ENCODE measurements at places on chromosomes 12 and 14. TPM values are rescaled to one million over a fixed set of nuclear protein-coding genes. Genes with fewer than 3 reads are reported as not detected.

GRCh38 chr12:4439736-4440135 is 5.9 kb downstream of the FGF6 start:
- DNase-seq, result no peak

- peak; percentile 58 for DNase-seq
These were observed at the start of gene ISM2 for GRCh38 chr14:77498120-77498979. Gene ISM2, minus strand, starts transcription at chr14:77498816. Its CDS starts 23 bp downstream, at chr14:77498793.

DNA sequence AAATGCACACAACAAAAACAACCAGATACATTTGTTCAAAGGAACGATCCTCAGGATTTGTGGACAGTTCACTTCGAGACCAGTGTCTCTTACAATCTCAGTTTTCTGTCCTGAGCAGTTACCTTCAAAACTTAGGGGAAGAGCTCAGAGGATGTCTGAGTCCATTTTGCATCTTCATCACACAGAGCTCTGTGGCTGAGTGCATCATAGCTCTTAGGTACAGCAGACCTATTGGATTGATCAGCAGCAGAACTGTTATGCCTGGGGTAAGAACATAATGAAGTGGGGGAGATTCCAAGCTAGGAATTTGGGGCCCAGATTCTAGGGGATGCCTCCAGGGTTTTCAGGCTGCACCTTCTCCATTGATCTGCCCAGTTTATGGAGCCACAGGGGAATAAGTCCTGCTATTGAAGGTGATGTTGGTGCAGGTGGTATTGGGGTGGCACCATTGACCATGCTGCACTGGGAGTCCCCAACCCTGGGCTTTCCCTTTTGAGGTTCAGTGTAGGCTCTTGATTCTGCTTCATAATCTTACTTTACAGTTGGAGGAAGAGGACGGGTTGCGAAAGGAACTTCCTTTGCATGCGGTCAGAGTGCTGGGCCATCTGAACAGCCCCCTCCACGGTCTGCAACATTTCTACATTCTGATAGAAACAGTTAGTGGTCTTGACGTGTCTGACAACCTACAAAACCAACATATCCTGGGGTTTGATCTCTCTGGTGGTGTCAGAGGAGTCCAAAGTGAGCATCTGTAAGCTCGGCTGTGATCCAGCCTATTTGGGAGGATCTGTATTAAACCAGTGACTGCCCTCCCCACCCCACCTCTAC is 112.8 kb downstream of the CHST11 start:
- no peak for DNase-seq

DNA sequence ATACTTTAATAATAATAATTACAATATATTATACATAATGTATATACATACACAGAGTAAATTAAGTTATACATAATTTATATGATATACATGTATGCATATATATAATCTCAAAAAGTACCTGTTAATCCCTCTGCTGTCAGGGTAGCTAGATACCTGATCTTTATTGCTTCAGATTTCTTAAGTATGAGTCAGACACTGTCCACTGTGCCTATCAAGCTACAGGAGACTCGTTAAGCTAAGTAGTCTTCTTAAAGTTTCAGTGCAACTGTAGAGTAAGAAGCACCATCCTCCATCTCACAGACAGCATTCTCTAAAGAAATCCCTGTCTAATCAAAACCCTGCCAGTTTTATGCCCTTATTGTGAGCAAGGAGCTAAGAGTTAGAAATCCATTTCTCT is 428.7 kb downstream of the RERGL start:
- DNase-seq, result no peak

GRCh38 chr12:44431647-44432343 is 444.3 kb downstream of the NELL2 start:
- no peak for DNase-seq

DNA sequence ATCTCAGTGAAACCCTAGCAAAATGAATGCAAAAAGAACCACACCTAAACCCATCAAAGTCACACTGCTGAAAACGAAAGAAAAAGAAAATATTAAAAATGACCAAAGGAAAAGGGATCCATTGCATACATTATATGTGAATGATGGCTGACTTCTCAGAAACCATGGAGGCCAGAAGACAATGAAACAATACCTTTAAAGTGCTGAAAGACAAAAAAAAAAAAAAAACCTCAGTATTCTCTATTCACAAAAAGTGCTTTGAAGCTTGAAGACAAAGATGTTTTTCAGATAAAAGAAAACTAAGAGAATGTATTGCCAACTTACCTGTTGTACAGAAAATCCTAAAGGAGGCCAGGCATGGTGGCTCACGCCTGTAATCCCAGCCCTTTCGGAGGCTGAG is 4.5 kb upstream of the EVL start:
- DNase-seq, result no peak

DNA sequence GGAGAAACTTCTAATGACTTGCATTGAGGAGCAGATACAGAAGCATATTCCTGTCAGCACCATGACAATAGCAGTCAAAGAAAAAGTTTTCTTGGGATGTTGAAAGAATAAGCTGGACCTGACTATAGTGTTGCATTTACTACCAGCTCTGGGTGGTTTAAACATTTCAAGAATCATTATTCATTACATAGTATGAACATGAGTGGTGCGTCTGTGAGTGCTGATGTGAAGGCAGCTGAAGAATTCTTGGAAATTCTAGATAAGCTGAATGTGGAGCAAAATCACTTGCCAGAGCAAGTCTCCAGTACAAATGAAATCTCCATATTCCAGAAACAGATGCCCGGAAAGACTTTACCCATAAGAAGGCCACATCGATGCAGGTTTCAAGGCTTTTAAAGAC is 45.0 kb upstream of the STAB2 start:
- no peak for DNase-seq

GRCh38 chr12:76560086-76560491 is 518 bp upstream of the OSBPL8 start:
- DNase-seq, result no peak

DNA sequence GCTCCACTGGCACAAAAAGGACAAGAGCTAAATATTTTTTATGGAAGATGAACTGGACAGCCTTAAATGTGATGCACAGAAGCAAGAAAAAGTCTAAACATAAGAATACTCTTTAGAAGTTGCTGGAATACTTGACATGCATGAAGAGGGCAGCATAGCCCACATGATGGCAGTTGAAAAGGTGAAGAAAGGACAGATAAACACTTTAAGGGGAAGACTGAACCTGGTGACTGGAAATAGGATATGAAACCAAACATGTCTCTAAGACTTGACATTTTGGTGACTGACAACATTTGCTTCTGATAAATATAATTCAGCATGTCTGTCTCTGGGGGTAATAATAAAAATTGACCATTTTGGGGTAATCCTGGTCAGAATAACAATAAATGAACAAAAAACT is 273.1 kb downstream of the CCDC91 start:
- DNase-seq, result no peak

DNA sequence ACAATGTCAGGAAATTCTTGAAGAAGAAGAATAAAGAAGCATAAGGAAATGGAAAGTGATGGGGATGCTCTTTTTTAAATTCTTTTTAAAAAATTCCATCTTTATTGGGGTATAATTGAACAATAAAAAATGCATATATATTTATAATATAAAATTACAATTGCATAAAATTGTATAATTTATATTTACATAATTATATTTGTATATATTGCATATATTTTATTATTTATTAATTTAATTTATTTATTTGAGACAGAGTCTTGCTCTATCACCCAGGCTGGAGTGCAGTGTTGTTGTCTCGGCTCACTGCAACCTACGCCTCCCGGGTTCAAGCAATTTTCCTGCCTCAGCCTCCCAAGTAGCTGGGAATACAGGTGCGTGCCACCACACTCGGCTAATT is 36.3 kb downstream of the PAH start:
- DNase-seq, result no peak

- no peak for DNase-seq
These were observed 89.5 kb upstream of the MANSC4 start for GRCh38 chr12:27869567-27869966.

DNA sequence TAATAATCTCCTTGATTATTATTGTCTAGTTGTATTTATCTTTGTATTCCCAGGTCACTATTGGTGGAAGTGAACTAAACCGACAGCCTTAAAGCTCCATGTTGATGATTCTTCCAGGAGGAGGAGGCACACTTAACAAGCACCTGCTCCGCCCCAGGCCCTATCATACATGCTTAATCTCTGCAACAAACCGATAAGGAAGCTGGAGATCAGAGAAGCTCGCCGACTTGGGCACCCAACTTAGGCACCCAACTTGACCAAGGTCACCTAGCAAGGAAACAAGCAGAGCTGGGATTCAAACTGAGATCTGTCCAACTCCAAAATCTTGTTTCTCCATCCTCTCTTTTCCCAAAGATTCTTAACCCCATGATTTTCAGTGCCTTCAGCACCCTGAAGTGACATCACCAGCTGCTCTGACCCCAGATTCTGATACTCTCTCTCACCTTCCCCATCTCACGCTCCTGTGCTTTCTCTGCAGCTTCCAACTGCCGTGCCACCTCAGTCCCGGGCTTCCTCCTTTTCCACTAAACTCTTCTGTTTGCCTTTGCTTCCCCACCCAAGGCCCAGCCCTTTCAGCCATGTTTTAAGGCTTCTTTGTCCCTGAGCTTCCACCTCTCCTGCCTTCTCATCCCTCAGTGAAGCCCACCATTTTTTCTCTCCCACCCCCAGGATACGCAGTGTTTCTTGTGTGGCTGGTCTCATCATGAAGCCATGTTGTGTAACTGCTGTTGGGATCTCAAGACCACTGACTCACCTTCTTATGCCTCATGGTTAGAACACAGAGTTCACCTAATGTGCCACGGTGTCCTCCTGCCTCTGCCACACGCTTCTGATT is 6.6 kb upstream of the KRT18 start:
- no peak for DNase-seq

- DNase-seq, result no peak
These were observed 137.8 kb downstream of the PHLDA1 start for GRCh38 chr12:75893765-75894164.

- no peak for DNase-seq
These were observed 54.5 kb downstream of the MIS18BP1 start for GRCh38 chr14:45198551-45198950.

DNA sequence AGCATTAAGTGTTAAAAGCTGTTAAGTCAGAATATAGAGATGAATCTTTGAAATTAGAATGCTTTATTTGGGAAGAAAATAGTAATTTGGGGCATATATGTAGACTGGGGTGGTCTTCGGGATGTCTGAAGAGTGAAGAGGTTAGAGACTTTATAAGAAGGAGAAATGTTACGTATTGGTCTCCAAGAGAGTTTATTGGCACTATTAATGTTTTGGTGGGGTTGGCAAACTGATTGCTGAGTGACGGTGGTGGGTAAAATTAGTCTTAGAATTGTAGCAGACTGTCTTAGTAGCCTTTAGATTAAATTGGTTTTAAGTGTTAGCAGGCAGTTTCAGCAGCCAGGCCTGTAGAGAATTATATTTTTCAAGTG is 4.9 kb upstream of the ATP23 start:
- DNase-seq, result no peak

- DNase-seq, result peak; percentile 69
These were observed 178.1 kb upstream of the ALG10B start for GRCh38 chr12:38138225-38139221.

DNA sequence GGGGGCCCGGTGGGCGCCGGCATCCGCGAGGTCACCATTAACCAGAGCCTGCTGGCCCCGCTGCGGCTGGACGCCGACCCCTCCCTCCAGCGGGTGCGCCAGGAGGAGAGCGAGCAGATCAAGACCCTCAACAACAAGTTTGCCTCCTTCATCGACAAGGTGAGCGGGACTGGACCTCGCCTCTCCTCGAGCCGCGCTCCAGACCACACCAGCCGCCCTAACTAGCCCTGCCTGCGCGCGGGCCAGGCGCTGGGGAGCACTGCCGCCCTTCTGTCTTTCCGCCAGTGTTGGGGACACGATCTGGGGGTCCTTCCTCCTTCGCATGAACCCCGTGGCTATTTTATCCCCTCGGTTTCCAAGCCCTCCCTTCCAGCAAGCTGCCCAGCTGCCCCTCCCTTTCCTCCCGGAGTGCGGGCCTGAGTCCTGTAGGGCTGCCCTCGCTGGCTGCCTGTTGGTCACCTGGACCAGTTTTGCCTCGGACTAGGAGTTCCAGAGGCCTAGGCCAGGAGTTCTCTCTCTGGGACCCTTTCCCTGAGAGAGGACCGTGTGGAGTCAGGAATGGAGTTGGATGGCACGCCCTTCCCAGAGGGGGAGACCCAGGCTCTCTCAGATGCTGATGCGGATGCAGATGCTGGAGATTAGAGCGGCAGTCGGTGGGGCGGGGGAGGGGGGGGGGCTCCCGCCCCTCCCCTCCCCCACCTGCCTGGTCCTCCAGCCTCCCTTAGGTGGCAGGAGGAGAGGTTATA is 592 bp downstream of the KRT7 start:
- no peak for DNase-seq

DNA sequence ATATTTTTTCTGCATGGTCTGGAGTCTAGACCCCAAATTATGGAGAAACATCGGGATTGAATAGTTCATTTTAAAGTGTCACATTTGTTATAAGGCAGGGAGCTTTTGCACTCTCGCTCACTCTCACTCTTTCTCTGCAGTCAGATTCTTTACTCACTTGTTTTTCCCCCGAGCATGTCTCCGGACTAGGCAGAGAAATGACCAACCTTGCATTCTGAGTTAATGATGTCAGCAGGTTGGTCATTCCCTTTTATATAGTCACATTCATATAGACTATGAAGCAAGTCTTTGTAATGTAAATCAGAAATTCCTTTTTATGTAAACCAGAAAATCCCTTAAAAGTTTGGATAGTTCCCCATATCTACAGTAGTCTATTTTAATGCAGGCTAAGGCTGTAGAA is 4.1 kb downstream of the C12orf75 start:
- no peak for DNase-seq

- DNase-seq, result no peak
These were observed 59.7 kb upstream of the NAP1L1 start for GRCh38 chr12:76144245-76144549.

DNA sequence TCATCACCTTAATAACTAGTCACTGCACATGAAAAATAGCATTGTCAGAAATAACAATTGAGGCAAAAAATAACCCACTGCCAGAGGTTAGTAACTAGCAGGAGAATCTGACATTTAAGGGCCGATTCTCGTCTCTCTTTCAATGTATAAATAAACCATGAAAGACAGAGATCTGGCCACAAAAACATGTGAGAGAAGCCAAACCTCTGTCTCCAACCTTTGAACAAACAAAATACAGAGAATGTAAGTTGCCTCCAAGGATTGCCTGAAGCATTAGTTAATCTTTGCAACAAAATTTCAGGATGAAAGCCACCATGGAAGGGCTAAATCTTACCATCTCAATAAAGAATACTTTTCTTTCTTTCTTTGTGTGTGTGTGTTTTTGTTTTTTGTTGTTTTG is 257.4 kb upstream of the TMTC1 start:
- no peak for DNase-seq

- no peak for DNase-seq
These were observed 254.8 kb downstream of the MSRB3 start for GRCh38 chr12:65533177-65533883.

FOXN4 gene
- total RNA-seq, result 0.80 TPM

SERPINA1 gene
- total RNA-seq, result 8.2 TPM

LRRIQ1 gene
- 18.6 TPM for total RNA-seq

EID3 gene
- 5.2 TPM for total RNA-seq

NEUROD4 gene
- not detected for total RNA-seq

GPR84 gene
- 0.18 TPM for total RNA-seq

PTCSC3 gene
- not detected for total RNA-seq

CISTR gene
- total RNA-seq, result not detected

Data from ovary (tissue), 10 donors.